Lung microvascular endothelial cell (primary cell): ENCODE measurements at places on chromosomes 7 and 10. TPM values are rescaled to one million over a fixed set of nuclear protein-coding genes. Genes with fewer than 3 reads are reported as not detected.

The WDFY4 gene
- total RNA-seq = under 0.01 and 0.87 TPM in 2 replicates

- no peak for DNase-seq
These were observed 39.6 kb upstream of the PROSER2 start for GRCh38 chr10:11783558-11783865.

The XRCC2 gene
- 1.2 and 1.7 TPM in 2 replicates for total RNA-seq

The NEUROG3 gene
- not detected in 2 replicates for total RNA-seq

DNA sequence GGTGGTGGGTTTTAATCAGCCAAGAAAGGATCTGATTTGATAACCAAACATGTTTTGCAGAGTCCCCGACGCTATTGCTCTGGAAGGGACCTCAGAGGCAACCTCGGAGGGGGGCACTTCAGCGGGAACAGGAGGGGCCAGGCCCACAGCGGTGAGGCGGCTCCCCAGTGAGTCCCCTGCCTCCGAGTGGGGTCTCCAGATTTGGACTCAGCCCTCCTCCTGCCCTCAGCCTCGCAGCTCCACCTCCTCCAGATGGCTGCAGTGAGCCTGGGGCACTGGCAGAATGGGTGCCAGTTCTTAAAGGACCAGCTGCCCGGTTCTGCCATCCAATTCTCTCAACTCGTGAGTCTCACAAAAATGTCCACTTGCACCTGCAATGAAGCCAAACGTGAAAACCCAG lies 61.0 kb upstream of the NANOS1 start:
- DNase-seq = no peak

- peak; percentile 19 for DNase-seq
These were observed 22.5 kb upstream of the ADRB1 start for GRCh38 chr10:114021154-114021553.

The PNLIPRP3 gene
- not detected in 2 replicates for total RNA-seq

The GNB2 gene
- total RNA-seq = 72.1 and 76.4 TPM in 2 replicates

DNA sequence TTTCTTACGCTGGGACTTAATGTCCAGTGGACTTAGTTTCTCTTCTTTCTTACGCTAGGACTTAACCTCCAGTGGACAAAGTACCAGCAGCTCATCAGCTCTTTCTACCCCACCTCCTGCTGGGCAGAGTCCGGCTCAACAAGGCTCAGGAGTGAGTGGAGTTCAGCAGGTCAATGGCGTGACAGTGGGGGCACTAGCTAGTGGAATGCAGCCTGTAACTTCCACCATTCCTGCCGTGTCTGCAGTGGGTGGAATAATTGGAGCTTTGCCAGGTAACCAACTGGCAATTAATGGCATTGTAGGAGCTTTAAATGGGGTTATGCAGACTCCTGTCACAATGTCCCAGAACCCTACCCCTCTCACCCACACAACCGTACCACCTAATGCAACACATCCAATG lies 199.7 kb downstream of the MLLT10 start:
- no peak for DNase-seq

- DNase-seq = peak; percentile 2
These were observed 154.8 kb downstream of the DGKB start for GRCh38 chr7:14747701-14748100.

DNA sequence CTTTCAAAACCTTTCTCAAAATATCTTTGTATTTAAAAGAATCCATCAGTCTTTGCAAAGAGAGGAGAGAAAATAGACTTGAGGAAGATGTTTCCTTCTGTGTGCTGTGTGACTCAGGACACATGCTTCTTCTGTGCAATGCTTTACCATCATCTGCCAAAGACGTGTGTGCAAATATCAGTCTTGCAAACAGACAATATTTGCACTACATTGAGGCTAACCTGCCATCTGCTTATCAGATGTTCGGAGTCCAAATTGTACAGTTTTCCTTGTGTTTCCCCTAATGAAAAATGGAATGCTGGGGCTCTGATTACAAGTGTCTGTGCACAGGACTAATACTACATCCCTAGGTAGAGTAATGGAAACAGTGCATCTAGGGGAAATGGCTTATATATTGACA lies 353.1 kb upstream of the LRRTM3 start:
- DNase-seq = no peak

The SLC26A4 gene
- 6.5 and 9.8 TPM in 2 replicates for total RNA-seq

- DNase-seq = peak; percentile 32
These were observed 718 bp upstream of the BPGM start for GRCh38 chr7:134645935-134646334.

The FGF8 gene
- not detected in 2 replicates for total RNA-seq

The HOXA6 gene
- 2.0 and 2.4 TPM in 2 replicates for total RNA-seq

The CALML3 gene
- total RNA-seq = not detected in 2 replicates

DNA sequence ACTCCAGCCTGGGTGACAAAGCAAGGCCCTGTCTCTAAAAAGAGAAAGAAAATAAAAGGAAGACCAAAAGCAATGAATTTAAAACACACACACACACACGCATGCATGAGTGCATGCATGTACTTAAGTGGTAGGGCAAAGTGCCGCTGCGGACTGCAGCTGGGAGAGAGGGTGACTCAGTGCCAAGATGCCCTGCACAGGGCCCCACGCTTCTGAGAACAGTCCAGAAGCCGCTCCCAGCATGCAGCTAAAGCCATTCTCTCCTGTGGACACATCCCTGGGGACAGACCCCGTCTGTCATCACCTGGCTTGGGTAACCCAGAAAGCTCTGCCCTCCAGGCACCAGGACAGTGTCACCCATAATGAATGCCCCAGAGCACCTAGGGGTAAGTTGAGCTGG lies 61.0 kb upstream of the MYL10 start:
- no peak for DNase-seq

The GJD4 gene
- total RNA-seq = not detected in 2 replicates

The AGBL3 gene
- total RNA-seq = 0.44 and 0.99 TPM in 2 replicates

The NOS3 gene
- 25.0 and 30.5 TPM in 2 replicates for total RNA-seq

GRCh38 chr10:113987805-113988204 lies 55.9 kb upstream of the ADRB1 start:
- DNase-seq = no peak

- peak; percentile 43 for DNase-seq
These were observed 10.7 kb downstream of the CYP2E1 start for GRCh38 chr10:133537546-133538545.

GRCh38 chr10:78700413-78700812 lies 368.4 kb upstream of the ZMIZ1 start:
- peak; percentile 87 for DNase-seq

The GFRA1 gene
- total RNA-seq = 5.7 and 18.5 TPM in 2 replicates

DNA sequence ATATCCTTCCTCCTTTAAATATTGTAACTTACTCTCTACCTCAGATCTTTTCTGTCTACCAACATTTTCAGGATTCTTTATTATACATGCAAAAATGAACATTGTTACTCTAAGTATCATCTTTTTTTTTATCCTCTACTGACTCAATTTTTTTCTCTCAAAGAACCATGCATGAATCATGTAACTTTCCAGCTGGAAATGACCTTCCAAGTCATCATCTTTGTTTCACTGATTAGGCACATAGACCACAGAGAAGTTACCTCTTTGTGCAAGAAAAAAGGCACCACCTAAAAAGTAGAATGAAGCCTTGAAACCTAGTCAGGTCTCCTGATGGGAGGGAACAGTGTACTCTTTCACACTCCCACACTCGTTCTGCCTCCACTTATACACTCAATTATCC lies 234.9 kb downstream of the HGF start:
- DNase-seq = no peak
